ENCODE measurements at places on chromosomes 6 and 20.

- DNase-seq: no peak
Measured at GRCh38 chr6:24936641-24937317, 1.0 kb upstream of the RIPOR2 start.

- no peak for DNase-seq
Measured at GRCh38 chr20:14996883-14997672, 659.7 kb upstream of the FLRT3 start.

DNA sequence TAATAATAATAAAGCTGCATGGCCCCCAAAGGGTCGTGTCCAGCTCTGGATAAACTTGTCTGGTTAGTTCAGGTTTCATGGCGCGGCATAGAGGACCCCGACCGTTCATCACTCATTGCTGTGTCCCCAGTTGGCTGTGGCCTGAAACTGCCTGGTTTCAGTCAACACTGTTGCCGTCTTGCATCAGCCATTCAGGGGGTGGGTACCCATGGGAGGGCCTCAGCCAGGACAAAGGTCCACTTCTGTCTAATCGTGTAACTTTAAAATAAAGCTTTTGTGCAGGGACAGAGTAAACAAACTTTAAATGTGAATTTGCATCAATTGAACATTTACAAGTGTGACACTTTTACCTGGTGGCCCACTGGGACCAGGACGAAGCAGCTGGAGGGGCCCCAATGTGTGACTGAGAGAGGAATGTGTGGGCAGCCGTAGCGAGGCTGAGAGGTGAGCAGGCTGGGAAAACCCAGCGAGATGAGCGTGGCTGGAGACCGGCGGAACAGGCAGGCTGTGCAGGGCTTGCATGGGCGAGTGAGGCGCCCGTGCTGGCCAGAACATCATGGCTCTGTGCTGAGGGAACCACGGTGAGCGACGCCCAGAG is 22.3 kb upstream of the UNC93A start:
- no peak for DNase-seq

DNA sequence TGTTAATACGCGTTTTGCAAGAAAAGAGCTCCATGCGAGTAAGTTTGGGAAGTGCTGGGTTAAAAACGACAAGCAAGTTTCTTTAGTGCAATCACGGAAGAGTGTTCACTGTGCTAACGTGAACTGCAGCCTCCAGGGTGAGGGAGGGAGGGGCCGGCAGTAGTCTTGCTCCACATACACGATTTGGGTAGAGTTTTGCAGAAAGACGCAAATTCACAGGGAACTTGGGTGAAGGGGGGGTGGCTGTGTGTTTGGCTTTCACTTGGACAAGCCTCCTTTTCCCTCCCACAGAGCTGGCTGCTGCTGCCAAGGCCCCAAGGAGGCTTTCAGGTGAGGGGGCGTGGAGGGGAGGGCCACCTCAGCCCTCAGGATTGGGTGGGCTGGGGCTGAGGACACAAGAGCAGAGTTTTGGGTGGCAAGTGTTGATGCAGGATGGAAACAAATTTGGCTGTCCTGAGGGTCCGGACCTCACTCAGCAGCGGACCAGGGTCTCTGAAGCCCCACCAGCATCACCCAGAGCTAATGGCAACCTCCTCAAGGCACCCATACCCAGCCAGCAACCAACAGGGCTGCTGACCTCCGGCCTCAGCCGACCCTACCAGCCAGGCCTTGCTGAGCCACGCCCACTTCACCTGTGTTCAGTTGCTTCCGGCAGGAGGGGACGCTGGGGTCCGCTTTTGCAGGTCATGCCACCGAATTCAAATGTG is 204.5 kb downstream of the ERMARD start:
- DNase-seq: no peak

- DNase-seq: no peak
Measured at GRCh38 chr20:51480507-51481270, 61.8 kb downstream of the NFATC2 start.

- no peak for DNase-seq
Measured at GRCh38 chr20:12825226-12825595, 183.6 kb upstream of the SPTLC3 start.

GRCh38 chr20:62168061-62168460 is 14.8 kb upstream of the MTG2 start:
- no peak for DNase-seq

DNA sequence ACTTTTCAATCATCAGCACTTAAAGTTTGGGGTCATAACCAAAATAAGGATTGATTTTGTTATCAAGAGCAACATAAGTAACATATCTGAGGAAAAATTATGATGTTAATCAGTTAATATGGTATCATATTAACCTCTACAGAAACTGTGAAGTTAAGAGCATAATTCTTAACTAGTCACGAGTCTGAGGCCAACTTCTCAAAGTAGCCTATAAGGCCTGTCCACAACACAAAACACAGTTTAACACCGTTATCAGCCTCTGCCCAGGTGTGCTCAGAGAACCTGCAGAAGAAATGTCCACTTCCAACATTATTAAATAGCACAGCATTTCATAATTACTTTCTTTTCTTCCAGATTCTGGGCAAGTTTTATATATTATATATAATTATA is 1.1 kb downstream of the STX7 start:
- DNase-seq: no peak

- no peak for DNase-seq
Measured at GRCh38 chr6:161973064-161973463, 699.2 kb upstream of the AGPAT4 start.

- DNase-seq: no peak
Measured at GRCh38 chr6:132261354-132261753, 139.9 kb downstream of the MOXD1 start.

DNA sequence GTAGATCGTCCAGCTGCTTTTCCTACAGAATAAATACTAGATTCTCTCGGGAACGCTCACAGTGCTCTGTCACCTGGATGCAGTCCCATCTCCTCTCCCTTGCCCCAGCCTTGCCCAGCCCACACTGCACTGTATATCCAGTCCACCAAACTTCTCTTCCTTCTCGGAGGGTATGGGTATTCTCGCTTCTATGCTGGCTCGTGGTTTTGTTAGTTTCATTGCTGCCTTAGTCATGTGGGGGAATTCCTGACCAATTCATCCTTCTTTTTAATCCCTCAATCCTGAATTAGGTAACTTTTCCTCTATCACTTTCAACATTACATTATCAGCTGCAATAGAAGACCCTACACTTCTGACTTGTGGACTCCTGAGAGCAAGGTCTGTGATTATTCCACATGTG is 252.4 kb downstream of the GMDS start:
- no peak for DNase-seq

- DNase-seq: no peak
Measured at GRCh38 chr20:48676795-48677460, 150.9 kb downstream of the PREX1 start.

GRCh38 chr6:137254966-137255365 is 35.8 kb upstream of the IFNGR1 start:
- no peak for DNase-seq

DNA sequence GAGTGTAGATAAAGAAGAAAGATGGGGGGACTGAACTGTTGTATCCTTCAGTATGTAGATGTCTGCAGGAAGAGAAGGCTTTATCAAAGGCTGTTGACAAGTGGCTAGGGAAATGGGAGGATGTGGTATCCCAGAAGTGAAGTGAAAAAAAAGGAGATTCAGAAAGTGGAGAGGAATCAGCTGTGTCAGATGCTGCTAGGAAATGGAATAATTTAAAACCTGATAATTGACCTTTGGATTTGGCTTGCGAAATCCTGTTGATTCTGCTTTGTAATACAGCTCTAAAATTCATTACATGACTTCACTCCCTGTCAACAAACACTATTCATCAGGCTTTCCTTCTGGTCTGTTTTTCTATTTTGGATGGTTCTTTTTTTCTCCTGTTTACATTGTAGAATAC is 41.7 kb downstream of the PHF3 start:
- no peak for DNase-seq

- no peak for DNase-seq
Measured at GRCh38 chr6:32627831-32628230, 9.4 kb upstream of the HLA-DQA1 start.

GRCh38 chr6:134249239-134249758 is 68.6 kb downstream of the SGK1 start:
- DNase-seq: no peak

DNA sequence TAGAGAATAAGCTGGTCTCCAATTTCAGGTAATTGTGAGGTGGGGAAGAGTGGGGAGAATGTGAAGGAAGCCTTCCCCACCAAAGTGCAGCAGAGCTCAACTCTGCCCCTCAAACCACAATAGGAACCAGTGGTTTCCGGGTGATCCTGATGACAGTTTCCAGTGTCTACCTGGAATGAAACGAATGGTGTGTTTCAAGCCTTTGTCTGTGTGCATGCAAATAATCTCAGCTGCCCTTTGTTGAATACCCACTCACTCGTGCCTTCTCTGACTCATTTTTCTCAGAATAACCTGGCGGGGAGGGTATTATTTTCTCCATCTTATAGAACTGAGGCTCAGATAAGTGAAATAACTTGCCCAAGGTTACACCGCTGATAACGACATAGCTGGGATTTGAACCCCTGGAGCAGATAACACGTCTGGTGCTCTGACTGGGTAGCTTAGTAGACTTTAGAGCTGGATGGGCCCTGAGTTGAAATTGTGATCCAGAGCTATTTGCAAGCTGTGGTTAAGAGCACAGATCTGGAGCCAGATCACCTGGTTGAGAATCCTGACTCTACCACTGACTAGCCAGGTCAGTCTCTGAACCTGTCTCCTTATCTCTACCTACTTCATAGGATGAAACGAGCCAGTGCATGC is 85.1 kb downstream of the EYA2 start:
- no peak for DNase-seq

GRCh38 chr6:45986746-45987274 is 28.9 kb downstream of the CLIC5 start:
- no peak for DNase-seq

DNA sequence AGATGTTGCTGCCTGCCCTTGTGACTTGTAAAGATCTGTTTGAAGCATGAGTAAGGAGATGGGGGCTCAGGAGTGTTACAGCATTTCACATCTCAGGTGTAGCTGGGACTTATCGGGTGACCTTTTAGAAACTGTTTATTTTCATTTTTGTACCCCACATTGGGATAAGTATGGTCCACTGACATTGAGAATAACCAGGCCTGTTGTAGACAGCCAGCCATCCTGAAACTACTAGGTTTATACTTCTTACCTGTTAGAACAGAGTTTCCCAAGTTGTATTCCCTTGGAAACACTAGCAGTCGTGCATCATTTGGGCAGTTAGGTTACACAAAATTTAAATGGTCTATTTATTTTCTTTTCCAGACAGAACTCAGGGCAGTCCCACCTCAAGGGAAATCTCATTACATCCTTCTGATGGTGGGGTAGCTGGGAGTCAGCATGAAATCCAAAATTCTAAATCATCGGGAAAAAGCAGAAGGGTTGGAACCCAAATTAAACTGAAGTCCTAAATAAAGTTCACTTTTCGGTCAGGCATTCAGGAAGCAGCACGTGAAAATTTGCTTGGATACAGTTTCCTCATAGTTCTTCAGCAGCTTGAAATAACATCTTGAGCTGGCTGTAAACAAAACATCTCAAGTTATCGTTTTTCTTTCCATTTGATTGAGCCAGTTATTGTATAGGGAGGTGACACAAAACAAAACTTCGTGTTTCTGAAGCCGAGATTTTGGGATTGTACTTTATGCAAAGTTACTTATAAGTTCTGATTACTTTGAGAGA is 30.5 kb downstream of the FOXO3 start:
- DNase-seq: no peak

DNA sequence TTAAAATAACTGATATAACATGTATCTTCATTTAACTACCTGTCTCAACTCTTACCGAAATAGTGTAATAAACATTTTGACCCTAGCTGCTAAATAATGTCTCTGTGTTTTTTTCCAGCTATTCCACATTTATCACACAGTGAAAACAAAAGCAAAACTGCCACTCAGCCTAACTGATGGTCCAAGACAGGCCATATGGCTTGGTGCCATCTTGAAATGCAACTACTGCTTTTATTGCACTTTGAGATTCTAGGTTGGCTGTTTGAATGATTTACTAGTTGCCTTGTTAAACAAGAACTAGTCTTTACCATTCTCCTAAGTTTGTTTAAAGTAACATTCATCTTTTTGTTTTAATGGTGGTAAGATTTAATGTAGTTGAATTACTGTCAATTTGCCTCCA is 739.8 kb downstream of the TFAP2A start:
- no peak for DNase-seq

DNA sequence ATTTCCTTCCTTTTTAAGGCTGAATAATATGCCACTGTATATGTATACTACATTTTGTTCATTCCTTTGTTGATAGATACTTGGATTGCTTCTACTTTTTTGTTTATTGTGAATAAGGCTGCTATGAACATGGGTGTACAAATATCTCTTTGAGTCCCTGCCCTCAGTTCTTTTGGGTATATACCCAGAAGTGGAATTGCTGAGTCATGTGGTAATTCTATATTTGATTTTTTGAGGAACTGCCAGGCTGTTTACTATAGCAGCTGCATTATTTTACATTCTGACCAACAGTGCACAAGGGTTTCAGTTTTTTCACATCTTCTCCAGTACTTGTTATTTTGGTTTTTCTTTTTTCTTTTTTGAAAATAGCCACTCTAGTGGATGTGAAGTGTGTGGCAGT is 34.1 kb downstream of the CDS2 start:
- no peak for DNase-seq

- no peak for DNase-seq
Measured at GRCh38 chr6:140027219-140027618, 652.8 kb upstream of the CITED2 start.

DNA sequence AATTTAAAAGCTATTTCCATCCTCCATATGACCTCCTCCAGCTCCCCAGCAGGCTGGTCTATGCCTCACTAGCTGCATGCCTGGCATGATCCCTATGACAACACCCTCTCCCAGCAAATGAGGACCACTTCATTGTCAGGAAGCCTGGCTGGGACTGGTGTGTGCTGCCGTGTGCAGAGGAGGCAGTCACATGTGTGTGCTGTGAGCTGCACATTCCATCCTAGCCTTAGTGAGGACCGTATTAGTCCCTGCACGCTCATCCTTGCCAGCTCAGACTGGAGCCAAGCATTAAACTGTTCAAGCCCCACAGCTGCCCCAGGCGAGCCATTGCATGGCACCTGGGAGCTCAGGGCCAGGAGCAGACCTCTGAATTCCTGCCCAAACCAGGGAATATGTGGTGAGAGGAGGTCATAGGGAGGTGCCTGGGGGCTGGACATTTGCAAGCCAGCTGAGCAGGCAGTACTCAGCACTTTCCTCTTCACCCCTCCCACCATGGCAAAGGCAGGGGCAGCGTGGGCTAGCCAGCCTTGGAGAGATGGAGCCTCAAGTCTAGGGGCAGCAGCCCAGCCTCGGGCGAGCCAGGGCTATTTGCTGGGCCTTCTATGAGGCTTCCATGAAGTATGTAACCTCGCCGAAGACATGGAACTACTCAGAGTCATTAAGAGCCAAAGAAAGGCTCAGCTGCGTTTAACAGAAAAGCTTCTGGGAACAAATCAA is 8.7 kb upstream of the CCN5 start:
- no peak for DNase-seq

- no peak for DNase-seq
Measured at GRCh38 chr20:45392733-45393132, 14.6 kb upstream of the TP53TG5 start.
